Psoas muscle (tissue), 8 donors: ENCODE measurements at places on chromosomes 1 and 21. TPM values are rescaled to one million over a fixed set of nuclear protein-coding genes. Genes with fewer than 3 reads are reported as not detected.

Gene FOXO6
- 4.9 TPM for total RNA-seq

Gene SPOCD1
- 0.32 TPM for total RNA-seq

Gene GJC2
- 0.92 TPM for total RNA-seq

Gene DNALI1
- total RNA-seq = 1.5 TPM

Gene OR2M5
- not detected for total RNA-seq

Gene MAN1C1
- total RNA-seq = 2.8 TPM

Gene PTGS2
- 0.25 TPM for total RNA-seq

GRCh38 chr1:19009882-19010321 lies 53.4 kb upstream of the IFFO2 start:
- no peak for DNase-seq

DNA sequence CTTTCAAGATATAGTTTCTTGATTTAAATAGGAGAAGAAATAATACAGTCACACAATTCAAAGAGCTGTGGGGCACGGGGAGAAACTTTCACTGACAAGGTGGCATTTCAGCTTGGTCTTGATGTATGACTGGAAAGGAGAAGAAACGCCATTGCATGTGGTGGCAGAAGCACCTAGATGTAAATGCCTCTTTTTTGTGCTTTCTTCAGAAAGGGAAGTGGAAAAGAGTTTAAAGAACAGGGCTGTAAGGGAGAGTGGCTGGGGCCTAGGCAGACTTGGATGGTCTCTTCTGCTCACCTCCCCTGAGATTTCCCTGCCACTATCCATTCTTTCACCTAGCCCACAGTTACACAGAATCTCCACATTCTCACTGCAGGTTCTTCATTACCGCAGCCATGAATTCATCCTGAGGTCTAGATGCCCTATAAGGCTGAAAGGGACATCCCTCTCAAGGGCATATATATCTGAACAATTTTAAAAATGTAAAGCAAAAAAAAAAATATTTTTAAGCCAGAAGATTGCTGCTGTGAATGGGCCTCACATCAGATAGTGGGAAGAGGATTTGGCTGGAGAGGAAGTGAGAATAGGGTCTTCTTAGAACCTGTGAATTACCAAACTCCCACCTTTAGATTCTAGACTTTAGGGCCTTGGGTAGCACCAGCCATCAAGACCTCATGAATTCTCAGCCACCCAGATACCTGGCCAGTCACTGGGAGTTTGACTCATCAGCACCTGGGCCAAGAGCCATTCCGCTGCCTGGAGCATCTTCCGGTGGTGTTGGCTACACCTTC lies 23.4 kb downstream of the CACNA1E start:
- no peak for DNase-seq

- DNase-seq = no peak
Observed at GRCh38 chr21:32190493-32191144, 88.2 kb downstream of the MIS18A start.

- no peak for DNase-seq
Observed at GRCh38 chr1:156582388-156583017, 3.0 kb downstream of the TTC24 start.

DNA sequence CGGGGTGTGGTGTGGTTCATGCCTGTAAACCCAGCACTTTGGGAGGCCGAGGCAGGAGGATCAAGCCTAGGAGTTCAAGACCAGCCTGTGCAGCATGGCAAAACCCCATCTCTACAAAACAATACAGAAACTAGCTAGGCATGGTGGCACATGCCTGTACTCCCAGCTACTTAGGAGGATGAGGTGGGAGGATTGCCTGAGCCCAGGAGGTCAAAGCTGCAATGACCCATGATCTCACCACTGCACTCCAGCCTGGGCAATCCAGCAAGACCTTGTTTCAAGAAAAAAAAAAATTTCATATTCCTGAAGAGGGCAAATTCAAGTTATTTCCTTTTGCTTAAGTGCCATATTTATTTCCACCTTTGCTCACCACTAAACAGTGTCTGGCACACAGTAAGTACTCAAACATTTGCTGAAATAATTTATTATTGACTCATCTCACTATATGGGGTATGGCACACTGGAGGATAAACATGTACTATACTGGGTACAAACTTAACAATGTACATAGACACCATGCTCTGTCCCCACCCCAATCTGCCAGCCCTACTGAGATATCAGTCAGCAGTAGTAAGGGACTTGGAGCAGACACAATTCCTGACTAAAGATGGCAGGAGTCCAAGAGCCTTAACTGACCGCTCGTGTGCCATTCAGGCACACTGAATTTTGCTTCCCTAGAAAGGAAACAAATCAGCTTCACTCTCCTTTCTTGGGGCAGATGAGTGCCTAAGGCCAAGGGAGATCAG lies 15.5 kb downstream of the MEAF6 start:
- DNase-seq = no peak

- no peak for DNase-seq
Observed at GRCh38 chr1:182295697-182296096, 95.9 kb downstream of the GLUL start.

DNA sequence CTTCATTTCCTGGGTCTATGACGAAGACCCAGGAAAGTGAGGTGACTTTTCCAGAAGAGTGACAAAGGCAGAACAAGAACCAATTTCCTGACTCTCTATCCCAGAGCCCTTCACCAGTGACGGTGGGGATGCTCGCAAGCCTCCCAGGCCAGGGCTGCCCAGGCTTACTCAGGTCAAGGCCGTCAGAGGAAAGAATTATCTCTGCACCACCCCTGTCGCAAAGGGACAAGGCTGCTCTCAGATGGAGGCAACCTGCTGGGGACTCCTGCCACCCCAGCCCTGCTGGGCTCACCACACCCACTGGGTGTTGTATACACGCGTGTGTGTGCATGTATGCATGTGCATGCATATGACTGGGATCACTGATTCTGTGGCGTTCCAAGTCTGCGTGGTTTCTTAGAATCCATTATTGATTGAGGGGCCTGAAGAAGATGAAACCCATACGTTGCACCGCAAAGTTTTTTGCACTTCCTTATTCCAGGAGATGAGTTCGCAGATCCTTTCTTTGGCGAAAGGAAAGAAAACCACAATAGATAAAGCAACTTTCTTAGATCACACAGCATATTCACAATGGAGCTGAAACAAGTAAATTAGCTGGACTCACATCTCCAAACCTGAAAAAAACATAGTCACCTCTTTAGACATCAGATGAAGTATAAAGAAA lies 255.8 kb downstream of the RHOU start:
- no peak for DNase-seq

DNA sequence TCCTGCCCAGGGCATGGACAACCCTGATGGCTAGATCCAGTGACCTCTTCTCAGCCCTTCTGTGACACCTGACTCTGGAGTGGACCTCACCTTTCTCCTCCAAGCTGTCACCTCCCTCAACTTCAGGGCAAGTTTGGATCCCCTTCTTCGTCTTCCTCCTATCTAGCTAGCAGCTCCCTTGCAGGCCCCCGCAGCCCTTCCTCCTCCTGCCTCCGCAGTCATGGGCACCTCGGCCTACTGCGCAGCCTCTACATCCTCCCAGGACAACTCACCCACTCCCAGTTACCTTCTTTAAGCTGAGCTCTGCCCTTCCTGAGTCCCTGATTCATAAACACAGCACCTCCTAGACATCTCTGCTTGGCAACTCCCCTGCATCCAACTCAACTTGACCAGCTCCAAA lies 61.3 kb upstream of the ID3 start:
- no peak for DNase-seq

DNA sequence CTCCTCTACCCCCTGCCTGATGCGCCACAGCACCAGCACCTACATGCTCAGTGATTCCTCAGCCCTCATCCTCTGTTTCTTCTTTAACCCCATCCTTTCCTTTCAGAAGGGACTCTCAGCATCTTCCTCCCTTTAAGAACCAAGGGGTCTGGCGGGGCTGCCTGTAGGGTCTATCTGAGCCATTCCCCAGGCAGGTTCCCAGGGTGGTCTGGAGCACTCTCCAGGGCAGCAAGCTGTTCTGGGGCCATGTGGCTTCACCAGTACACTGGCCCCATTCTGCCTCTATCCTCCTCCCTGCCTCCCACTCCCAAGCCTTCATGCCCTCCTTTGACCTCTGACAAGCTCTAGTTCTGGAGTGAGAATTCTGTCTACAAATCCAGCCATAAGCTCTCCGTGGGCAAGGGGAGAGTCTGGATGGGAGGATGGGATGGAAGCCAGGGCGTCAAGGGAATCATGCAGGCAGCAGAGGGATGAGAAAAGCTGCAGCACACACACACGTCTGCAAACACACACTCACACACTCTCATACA lies 10.4 kb downstream of the BATF3 start:
- DNase-seq = no peak

- DNase-seq = no peak
Observed at GRCh38 chr1:62991152-62991551, 207.2 kb downstream of the ATG4C start.

GRCh38 chr1:18883636-18884418 lies 18.5 kb downstream of the ALDH4A1 start:
- DNase-seq = peak; percentile 89

- DNase-seq = no peak
Observed at GRCh38 chr1:192474080-192474683, 101.4 kb upstream of the RGS1 start.

GRCh38 chr1:13908128-13908527 lies 208.1 kb downstream of the PRDM2 start:
- DNase-seq = no peak

DNA sequence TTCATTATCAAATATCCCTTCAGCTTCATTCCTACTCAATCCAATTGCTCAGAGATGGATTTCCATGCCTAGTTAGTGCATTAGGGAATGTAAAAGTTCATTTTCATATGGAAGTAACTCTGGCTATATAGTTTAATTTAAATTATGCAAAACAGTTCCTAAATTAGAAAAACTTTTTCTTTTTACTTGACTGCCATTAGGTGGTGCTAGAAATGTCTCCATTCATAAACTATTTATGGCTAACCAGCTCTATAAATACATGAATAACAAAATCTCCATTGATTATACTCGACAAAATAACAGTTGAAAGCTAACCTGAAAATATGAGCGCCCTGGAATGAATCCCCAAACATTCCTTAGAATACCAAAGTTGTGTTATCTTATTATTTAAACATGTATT lies 311.4 kb downstream of the USH2A start:
- DNase-seq = no peak

DNA sequence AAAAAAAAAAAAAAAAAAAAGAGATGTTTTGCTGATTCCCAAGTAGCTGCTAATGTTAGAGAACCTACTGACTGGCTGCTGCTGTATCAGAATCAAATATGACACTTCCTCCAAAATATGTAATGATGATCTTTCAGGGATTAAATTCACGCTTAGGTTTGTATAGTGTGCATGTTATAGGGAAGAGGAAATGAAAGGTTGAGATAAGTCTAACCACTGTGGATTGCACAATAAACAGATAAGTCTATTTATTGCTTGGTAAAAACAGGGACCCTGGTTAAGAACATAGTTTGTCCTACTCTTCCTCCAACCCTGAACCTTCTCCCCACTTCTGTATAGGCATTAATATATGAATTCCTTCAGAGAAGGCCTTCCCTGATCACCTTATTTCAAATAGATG lies 13.2 kb downstream of the RC3H1 start:
- DNase-seq = no peak

GRCh38 chr1:200659269-200659668 lies 10.4 kb downstream of the DDX59 start:
- DNase-seq = no peak

GRCh38 chr1:158400871-158401270 lies 1.6 kb upstream of the OR10T2 start:
- no peak for DNase-seq
